ENCODE measurements at places on chromosomes 16 and 17.

DNA sequence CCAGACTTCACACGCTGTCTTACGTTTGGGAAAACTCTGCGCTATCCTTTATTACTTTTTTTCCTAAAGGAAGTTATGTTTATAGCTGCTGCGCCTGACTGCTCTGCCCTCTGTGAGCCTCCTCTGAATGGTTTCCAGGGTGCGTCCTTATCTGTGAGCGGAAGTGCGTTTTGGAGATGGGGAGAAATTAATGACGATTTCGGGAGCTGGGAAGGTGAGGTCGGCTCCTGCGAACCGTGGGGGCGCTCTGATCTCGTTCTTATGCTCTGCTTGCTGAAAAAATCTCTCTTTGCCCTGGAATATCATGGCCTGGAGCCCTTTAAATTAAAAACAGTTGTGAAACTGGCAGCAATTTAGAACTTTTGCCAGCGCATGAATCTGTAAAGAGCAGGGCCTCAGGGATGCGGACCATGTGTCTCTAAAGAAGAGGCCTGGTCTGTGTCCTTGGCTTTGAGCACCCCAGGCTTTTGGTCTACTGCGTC lies 135.7 kb upstream of the ZFHX3 start:
- DNase-seq = no peak

DNA sequence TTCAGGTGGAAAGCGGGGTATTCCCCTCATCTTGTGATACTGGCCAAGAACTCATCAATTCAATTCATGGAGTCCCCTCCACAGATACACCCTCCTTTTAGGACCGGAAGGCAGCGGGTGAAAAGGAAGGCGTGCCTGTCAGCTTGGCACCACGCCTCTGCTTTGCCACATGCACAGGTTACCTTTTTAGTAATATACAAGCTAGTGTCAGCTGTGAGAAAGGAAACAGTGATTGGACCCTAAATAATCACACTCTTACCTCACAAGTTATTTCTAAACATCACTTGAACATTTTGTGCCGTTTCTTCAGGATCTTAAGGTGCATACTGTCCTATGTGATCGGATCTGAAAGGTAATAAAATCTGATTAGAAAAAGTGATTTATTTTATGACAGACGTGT lies 15.7 kb downstream of the ZDHHC7 start:
- DNase-seq = no peak

DNA sequence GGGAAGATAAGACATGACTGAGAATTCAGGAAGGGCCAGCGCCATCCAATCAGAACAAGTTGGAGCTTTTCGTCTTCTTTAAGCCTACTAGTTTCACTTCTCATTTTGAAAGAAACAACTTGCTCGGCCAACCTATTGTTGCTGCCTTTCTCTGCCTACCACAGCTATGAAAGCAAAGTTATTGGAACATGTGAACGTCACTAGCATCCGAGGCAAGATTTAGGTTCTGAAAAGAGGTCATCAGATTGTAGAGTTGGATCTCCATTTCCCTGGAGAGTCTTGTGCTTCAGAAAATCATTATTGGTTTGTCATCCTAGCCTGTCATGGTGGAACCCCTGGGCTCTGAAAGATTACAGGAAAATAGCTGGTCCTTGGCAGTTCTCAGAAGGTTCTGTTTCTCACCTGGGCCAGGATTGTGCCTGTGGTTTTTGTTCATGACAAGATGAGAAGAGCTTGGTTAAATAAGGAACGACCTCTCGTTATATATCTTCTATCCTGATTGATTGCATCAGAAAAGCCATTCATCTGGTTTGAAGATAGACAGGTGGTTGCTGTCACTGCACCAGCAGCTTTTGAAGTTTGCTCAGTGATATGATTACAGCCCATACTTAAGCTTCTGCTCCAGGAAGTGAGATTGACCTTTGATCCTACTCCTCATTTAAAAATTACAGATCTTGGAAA lies 25.3 kb downstream of the CDH13 start:
- DNase-seq = peak; percentile 43

- no peak for DNase-seq
Observed at GRCh38 chr17:80598813-80599545, 54.3 kb downstream of the RPTOR start.

DNA sequence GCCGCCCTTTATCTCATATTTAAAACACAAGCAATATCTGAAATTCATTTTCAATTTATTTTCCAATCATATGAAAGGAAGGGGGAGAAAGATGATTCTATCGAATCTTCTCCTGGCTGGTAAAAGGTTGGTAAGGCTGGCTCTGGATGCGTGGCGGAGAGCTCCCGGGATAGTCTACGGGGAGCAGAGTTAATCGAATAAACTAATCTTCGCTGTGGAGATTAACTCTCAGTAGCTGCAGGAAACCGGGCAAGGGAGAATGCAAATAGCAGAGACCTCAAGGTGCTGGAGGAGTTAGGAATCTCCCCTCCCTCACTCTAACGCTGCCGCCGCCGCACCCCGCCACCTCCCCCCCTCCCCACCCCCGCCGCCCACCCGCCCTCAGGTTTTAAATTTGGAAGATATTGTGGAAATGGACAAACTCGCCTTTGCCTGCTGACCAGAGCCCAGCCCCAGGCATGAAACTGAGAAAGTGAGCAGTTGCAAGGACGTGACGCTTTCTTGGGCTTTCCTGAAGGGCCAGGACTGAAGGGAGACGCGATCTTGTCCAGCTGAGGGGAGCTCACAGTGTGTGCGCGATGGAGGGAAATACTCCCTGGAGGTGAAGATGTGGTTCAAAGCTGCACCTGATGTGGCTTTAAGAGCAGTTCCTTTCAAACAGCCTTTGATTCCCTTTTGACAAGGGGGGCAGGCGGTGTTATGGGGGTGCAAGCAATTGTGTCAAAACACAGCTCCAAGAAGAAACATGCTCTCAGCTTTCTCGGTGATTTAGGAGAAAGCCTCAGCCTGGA lies 308.2 kb upstream of the IRX3 start:
- no peak for DNase-seq

DNA sequence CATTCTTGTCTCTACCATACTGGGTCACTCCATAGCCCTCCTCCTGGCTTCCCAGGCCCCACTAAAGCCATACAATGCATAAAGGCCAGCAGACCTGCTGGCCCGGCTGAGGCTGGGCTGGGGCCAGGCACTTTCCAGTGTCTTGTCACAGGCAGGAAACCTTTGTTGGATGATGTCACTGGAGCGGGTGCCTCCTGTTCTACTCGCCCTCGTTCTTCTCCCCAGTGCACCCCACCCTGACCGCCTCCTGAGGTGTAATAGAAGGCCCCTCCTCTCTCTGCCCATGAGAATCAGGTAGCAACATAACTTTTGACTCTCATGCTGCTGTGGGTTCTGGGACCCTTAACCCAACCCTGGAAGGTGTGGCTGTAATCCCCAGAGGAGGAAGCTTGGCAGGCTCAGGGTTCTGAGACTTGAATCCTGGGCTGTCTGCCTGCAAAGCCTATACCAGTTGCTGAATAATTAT lies 54.2 kb upstream of the IL34 start:
- no peak for DNase-seq

- no peak for DNase-seq
Observed at GRCh38 chr17:70307430-70308225, 138.3 kb downstream of the KCNJ2 start.

DNA sequence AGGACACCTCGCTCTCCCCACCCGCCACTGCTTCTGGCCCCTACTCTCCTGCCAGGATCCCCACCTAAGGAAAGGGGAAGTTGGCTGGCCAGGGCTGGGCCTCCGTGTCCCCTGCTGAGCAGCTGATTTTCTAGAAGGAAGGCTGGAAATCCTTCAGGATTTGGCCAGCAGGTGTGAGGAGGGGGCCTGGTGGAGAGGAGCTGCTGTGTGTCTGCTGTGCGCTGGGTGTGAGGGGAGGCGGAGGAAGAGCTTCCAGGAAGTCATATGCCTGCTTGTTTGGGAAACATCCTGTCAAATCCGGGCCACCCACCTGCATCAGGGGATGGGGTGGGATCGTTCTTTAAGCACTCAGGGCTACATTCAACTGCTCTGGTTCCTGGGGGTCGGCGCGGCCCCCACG lies 28.6 kb downstream of the TPSG1 start:
- no peak for DNase-seq

- DNase-seq = no peak
Observed at GRCh38 chr16:55390630-55391237, 66.7 kb downstream of the IRX6 start.

DNA sequence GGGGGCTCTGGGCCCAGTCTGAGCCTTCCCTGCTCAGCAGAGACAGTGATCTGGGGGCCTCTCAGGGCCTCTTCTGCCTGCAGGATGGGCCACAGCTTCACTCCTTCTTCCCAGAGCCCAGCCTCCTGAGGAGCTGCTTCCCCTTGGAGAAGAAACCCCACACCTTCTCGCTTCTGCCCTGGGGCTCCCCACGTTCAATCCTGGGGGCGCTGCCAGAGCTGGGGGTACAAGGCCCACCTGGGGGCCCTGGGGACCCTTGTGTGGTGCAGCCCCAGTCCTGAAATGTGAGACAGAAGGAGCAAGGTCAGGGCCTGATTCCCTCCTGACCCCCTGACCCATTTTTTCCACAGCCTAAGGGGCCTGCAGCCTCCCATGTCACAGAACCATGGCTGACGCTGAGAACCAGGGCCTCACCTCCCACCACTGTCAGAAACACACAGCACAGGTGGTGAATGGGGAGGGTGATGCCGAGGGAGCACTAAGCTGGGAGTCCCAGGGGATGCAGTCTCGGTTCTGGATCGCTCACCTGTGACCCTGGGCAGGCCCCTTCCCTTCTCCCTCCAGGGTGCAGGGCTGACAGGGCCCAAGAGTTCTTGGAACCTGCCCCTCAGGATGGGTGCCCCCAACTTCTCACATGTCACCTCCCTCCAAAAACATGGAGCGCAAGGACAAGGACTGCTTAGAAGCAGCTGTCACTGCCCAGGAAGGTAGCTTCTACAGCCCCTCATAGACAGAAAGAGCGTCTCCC lies 21.6 kb upstream of the MPO start:
- peak; percentile 10 for DNase-seq

DNA sequence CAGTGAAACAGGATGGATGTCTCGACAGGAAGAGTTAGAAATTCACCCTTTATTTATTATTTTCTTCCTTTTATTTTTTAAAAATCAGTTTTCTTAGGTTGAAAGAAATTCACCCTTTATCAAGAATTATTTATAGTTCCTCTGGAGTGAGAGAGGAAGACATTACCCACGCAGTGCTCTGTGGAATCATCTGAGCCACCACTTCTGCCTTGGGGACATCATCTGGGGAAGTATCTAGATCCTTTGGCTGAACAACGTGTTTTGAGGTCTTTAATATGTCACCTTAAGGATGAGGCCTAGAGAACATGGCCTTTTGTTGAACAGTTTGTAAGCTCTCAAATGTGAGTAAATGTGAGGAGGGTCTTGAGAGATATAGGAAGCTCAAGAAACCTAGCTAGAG lies 183.3 kb downstream of the UTP18 start:
- DNase-seq = no peak

DNA sequence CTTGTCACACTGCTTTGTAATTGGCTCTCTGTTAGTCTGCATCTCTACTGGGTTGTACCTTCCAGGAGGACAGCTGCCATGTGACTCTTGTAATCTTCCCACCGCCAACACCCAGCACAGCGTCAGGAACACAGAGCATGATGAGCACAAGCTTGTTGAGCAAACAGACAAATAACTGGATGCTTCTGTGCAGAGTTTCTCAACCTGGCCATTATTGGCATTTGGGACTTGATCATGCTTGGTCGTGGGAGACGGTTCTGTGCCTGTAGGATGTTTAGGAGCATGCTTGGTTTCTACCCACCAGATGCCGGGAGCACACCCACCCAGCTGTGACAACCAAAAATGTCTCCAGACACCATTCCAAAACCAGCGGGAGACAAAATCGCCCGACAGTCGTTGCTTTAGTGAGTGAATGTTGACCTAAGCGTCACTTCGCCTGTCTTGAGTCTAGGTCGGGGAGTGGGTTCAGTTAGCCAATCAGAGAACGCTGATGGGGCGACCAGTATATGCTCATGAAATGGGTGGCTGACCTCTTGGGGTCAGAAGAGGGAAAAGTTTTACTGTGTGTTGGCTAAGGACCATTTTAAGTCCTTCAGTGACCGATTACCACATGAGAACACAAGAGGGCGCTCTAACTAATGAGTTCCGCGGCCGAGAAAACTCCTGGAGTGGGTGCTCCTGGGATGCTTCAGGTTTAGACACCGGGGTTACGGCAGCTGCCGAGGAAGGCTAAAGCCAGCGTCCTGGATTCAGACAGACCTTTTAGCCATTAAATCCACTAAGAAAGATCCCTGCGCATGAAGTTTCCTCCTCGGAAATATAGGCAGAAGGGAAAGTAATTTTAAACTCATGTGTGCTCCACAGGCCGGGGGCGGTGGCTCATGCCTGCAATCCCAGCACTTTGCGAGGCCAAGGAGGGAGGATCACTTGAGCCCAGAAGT lies 57.8 kb upstream of the TEX2 start:
- peak; percentile 70 for DNase-seq

GRCh38 chr17:17237026-17237799 lies at the start of gene FLCN:
Gene FLCN, minus strand, starts transcription at chr17:17237168. Its CDS starts 9,031 bp downstream, at chr17:17228137.
- DNase-seq = peak; percentile 90

DNA sequence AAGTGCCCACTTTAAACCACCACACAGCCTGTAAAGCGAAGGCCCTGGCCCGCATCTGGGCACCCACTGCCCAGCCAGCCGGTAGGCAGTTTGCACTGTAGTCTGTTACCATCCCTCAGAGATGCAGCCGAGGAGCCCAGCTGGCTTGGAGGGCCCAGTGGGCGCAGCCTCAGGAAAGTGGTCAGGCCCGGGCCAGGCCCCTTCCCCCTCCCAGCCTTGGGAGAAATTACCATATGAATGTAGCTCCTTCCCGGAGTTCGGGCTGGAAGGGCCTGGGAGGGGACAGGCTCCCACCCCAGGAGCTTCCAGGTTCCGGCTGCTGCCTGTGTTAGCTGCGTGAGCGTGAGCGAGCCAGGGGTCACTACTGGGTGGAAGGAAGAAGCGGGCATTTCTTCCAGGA lies 325.4 kb downstream of the SEC14L1 start:
- DNase-seq = no peak

DNA sequence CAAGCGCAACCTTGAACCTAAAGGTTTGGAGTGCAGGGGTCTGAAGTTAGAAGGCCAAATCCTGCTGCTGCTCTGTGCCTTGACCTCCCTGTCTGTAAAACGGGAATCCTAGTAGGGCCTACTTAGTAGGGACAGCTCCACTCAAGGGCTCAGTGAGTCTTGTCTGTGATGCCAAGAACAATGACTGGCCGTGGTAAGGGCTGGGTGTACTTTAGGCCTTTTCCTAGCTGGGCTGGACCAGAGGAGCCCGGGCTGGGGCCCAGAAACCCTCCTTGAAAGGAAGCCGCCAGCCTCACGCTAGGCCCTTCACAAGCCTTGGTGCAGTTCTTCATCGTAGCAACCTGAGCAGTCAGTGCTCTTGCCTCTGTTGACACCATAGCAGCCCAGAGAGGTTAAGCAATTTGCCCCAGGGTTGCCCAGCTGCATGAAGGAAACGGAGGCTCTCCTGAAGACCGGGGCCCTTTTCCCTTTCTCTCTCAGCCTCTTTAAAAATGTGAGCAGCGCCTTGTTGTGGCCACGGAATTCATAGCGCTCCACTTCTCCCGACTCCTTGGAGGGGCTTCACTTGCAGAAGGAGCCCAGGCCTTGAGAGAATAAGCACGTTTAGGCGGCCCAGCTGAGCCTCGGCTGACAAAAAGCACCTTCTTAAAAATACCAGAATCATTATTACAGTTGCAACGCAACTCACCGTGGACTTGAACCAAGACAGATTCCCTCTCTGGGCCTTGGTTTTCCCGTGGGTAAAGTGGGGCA lies 4.4 kb downstream of the NECAB2 start:
- no peak for DNase-seq

GRCh38 chr16:83952940-83953795 lies at the start of gene OSGIN1:
Gene OSGIN1, plus strand, starts transcription at chr16:83953240. Its CDS starts 4,432 bp downstream, at chr16:83957672.
- peak; percentile 78 for DNase-seq
